Right cardiac atrium (tissue), 5 donors: ENCODE measurements at places on chromosomes 7 and 10. TPM values are rescaled to one million over a fixed set of nuclear protein-coding genes. Genes with fewer than 3 reads are reported as not detected.

The SPDYE2 gene
- polyA plus RNA-seq: 0.09 TPM

The SEC61G gene
- 329 TPM for polyA plus RNA-seq

The EEPD1 gene
- 4.4 TPM for polyA plus RNA-seq

The C7orf33 gene
- not detected for polyA plus RNA-seq

The ATP6V1F gene
- 224 TPM for polyA plus RNA-seq

The PHYH gene
- 138 TPM for polyA plus RNA-seq

The PNLIPRP2 gene
- not detected for polyA plus RNA-seq

- DNase-seq: no peak
Observed at GRCh38 chr10:12369982-12370381, 20.6 kb downstream of the CAMK1D start.

GRCh38 chr10:133275684-133276092 is 980 bp downstream of the ADAM8 start:
- DNase-seq: no peak

- DNase-seq: no peak
Observed at GRCh38 chr7:3027005-3027845, 16.4 kb downstream of the CARD11 start.

GRCh38 chr7:101367676-101368075 is 5.0 kb downstream of the COL26A1 start:
- no peak for DNase-seq

DNA sequence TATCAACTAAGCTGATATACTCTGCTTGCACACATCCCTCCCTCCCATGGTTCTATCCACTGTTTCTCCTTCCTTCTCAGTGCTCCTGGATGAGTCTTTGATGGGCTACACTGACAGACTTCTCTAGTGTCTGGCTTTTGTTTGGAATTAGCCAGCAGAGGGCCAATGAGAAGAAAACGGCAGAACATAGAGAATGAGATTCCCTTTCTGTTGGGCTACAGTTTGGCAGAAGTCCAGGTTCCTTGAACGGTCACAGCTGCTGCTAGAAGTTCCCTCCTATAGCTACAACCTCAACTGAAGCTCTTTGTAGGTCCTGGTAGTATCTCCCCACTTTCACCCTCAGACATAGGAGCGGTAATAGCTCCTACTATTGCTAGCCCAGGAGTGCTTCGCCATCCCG is 251.1 kb upstream of the LRRN3 start:
- DNase-seq: peak; percentile 13

- no peak for DNase-seq
Observed at GRCh38 chr7:114819616-114820362, 102.1 kb upstream of the MDFIC start.

DNA sequence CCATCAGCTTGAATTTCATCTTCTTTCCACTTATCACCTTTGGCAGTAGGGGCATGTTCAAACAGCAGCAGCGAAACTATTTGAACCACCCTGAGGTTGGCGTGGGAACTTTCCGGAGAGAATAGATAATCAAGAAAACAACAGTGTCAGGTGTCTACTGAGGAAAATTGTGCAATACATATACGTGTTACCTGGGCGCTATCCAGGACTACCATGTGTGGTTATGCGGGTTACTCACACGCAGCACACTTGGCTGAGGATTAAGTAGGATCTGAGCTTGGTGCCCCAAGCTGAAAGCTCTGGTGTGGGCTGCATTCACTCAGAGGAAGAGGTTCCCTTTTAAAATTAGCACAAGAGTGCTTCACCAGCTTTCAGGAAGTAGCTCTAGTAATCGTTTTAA is 8.8 kb upstream of the ABI1 start:
- DNase-seq: no peak

- DNase-seq: no peak
Observed at GRCh38 chr10:17414484-17414883, 39.9 kb downstream of the ST8SIA6 start.

GRCh38 chr7:72101444-72101843 is 310.7 kb downstream of the CALN1 start:
- no peak for DNase-seq

GRCh38 chr10:100014071-100014762 is 4.5 kb upstream of the DNMBP start:
- DNase-seq: no peak

- no peak for DNase-seq
Observed at GRCh38 chr7:3451701-3452100, 150.6 kb downstream of the SDK1 start.

DNA sequence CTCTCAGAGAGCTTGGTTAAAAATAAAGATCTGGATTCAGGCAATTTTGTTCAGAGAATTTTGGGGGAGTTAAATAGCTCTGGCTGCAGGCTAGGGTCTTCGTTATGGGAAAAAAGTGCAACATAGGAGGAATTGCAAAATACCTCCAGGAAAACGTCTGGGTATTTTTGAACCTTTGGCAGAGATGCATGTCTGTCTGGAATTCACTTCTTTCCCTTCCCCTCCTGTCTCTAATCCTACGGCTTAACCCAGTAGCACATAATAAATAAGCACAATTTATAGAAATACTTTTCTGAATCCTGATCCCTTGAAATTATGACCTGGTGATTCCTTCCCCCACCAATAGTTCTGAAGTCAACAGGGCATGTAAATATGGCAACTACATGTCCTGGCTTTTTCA is 19.3 kb upstream of the NUP205 start:
- DNase-seq: no peak

DNA sequence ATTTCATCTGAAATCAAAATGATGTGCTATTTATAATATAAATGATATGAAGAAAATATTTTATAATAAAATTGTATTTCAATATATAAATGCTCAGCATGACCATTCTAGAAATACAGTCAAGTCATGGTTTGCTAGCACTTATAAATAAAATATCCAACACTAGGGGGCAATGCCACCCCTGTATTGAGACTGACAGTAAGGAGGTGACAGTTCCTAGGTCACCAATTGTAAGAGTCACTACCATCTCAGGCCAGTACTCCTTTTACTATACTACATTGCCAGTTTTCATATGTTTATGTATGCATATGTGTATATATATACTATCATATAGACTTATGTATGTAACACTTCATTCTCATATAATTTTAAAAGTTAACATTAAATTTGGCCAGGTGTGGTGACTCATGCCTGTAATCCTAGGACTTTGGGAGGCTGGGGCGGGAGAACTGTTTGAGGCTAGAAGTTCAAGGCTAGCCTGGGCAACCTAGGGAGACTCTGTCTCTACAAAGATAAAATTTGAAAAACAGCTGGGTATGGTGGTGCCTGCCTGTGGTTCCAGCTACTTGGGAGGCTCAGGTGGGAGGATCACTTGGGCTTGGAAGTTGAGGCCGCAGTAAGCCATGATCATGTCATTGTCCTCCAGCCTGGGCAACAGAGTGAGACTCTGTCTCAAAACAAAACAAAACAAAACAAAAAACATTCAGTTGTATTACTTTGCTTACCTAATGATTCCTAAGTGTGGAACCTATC is 2.4 kb upstream of the CNOT4 start:
- DNase-seq: no peak

- DNase-seq: peak; percentile 54
Observed at GRCh38 chr7:1745018-1745532, 75.0 kb downstream of the ELFN1 start.

- DNase-seq: no peak
Observed at GRCh38 chr7:81626008-81626407, 143.8 kb downstream of the HGF start.

GRCh38 chr10:6445671-6446316 is 134.3 kb downstream of the PRKCQ start:
- peak; percentile 80 for DNase-seq

DNA sequence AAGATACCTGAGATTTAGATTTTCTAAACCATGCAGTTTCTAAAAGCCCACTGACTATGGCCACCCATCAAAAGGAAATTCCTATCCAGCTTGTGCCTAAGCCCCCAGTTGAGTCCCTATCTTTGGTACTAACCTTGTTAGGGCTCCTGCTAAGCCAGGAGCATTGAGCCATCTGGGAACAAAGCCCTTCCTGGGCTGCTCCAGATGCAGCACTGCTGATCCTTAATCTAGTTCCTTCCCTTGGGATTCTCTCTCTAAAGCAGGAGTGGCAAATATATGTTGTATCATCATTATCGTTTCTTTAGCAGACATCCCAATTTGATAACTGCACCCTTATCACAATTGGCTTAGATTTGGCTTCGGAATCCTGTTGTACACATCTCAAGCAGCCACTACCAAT is 24.7 kb upstream of the PDLIM1 start:
- no peak for DNase-seq

DNA sequence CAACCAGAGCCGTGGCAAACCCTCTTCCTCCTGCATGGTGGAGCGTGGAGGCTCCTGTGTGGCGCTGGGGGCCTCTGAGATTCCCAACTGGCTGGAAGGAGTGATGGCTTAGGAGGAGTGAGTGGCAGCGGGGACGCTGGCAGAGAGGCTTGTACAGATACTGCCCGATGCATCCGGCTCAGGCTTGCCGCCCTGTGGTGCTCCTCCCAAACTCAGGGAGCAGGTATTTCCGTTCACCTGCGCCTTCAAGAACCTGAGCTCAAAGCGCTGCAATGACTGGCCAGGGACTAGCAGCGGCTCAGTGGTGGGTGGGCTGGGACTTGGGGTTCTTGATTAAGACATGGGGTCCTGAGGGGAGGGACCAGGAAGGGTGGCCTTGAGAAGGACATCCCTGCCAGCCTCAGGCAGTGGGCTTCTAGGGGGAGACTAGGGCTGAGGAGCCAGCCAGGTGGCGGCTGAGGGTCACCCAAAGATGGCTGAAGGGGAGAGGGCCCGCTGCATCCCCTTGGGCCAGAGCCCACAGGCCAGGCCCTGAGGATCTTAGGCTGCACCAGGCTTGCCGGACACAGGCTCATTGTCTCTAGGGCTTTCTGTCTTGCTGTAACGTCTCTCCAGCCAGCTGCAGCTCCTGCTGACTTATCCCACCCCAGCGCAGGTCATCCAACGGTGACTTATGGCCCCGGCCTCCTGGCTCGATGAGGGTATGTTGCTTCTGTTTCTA is 3.2 kb downstream of the ZNF775 start:
- DNase-seq: no peak

DNA sequence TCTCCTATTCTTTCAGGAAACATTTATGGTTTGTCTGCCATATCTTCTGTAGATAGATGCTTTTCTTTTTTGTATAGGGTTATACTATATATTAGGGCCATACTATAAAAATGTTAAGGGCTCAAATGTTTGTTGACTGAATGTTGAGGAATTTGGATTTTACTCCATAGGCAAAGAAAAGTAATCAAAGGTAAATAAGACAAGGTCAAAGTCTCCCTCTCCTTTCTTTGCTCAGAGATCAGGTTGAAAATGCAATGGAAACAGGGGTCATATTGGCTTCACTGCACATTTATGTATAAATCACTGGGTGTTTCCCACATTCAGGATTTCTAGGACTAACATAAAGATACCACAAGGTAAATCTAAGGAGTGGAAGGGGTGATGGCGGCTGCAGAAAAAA is 291.4 kb upstream of the FZD8 start:
- no peak for DNase-seq

DNA sequence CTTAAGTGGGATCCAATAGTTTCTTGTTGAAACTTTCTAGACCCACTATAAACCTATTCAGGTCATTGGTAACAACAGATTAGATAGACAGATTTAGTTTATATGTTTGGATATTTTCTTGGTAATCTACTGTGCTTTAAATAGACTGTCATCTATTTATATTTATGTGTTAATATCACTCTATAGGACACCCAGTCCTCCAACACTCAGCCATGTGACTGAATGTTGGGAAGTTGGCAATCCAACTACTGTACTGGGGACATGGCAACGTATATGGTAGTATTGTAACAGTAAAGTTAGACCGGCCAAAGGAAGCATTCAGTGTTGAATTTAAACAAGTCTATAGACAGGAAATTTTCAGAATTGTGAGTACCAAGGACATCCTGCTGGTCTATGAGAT is 42.6 kb upstream of the HECTD2 start:
- DNase-seq: no peak

DNA sequence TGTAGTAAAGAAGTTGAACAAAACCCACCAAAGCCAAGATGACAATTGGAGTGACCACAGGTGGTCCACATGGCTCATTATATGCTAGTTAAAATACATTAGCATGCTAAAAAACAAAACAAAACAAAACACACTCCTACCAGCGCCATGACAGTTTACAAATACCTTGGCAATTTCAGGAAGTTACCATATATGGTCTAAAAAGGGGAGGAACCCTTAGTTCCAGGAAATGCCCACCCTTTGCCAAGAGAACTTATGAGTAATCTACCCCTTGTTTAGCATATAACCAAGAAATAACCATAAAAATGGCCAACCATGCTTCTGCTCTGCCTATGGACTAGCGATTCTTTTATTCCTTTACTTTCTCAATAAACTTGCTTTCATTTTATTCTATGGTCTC is 979.1 kb upstream of the POT1 start:
- DNase-seq: no peak

DNA sequence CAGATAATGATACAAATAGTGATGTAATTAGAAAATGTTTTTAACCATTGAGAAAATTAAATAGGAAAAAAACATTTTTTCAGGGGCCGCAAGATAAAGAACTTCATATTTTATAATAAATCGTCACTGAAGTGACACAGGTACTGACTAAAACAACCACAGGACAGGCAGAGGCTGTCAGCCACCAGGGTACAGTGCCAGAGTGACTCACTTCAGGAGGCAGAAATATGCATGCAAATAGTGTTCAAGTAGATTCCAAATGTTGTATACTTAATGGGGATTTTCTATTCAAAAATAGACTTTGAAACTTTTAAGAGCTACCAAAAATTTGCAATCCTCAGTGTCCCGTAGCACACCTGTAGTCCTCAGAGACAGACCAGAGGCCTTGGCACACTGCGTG is 68.6 kb downstream of the FRMPD2 start:
- DNase-seq: no peak

DNA sequence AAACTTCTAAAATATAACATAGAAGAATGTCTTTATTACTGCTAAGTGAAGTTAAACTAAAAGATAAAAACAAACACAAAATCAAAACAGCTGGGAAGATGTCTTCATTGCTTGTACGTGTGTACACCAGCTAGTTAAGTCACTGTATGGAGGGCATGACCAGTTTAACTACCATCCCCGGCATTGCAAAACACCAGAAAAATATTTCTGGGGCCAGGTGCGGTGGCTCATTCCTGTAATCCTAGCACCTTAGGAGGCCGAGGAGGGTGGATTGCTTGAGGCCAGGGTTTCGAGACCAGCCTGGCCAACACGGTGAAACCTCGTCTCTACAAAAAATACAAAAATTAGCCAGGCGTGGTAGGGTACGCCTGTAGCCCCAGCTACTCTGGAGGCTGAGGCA is 19.2 kb upstream of the C7orf33 start:
- DNase-seq: no peak

- DNase-seq: peak; percentile 52
Observed at GRCh38 chr7:100575206-100575631, 1.5 kb upstream of the SAP25 start.
